ENCODE measurements at places on chromosomes 7 and 10.

DNA sequence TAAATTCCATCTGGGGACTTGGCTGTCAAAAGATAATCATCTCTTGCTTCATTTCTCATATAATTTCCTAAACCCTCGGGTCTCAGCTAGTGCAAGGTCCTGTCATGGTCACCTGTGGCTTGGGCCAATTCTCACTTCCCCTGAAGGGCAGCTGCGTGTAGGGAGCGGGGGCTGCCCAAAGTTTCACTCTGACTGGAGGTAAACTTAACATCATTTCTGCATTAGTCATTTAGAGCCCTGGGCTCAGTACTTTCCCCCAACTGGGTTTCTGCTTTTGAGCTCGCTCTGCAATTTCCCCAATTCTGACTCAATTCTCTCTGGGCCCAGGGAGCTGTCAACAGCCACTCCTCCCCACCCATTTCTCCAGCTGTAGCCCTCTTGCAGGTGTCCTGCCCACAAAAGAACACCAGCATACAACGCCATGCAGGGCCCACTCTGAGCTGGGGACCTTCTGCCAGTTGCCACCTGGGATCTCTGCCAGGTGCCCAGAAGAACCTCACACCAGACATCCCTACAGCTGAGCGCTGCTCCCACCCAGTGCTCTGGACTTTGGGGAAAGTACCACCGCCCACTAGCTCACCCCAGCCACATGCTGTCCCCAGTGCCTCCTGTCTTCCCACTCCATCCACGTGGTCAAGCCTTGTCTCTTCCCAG, 37.9 kb downstream of the VOPP1 start:
- no peak for DNase-seq

- no peak for DNase-seq
Measured at GRCh38 chr7:8442814-8443304, 9.4 kb downstream of the NXPH1 start.

- DNase-seq, result no peak
Measured at GRCh38 chr10:133420579-133420978, 3.8 kb downstream of the SPRN start.

GRCh38 chr7:157009778-157010587, 480 bp downstream of the MNX1 start:
- peak; percentile 44 for DNase-seq

- no peak for DNase-seq
Measured at GRCh38 chr10:104268405-104268712, 625 bp upstream of the GSTO2 start.

DNA sequence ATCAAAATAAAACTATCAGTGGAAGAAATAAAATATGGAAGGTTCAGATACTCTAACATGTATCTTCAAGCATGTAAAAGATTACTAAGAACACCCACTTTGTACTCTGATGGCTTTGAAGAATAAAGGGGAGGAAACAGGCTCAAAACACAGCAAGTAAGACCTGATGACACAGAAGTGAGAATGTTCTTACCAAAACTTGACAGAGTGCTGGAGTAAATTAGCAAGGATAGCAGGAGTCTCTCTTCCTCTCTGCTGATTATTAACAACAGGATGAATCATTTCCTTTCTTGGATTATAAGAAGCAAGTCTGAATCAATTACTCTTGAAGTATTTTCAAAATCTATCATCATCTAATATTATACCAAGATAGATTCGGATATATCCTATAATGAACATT, 47.5 kb downstream of the GLI3 start:
- DNase-seq, result no peak

- DNase-seq, result peak; percentile 23
Measured at GRCh38 chr7:68125168-68125567, 1128.5 kb downstream of the TYW1 start.

- no peak for DNase-seq
Measured at GRCh38 chr7:26001662-26002244, 150.2 kb upstream of the NFE2L3 start.

- no peak for DNase-seq
Measured at GRCh38 chr10:24750695-24751094, 27.0 kb upstream of the ARHGAP21 start.

GRCh38 chr10:5890452-5890915, 441 bp downstream of the FBH1 start:
- no peak for DNase-seq

DNA sequence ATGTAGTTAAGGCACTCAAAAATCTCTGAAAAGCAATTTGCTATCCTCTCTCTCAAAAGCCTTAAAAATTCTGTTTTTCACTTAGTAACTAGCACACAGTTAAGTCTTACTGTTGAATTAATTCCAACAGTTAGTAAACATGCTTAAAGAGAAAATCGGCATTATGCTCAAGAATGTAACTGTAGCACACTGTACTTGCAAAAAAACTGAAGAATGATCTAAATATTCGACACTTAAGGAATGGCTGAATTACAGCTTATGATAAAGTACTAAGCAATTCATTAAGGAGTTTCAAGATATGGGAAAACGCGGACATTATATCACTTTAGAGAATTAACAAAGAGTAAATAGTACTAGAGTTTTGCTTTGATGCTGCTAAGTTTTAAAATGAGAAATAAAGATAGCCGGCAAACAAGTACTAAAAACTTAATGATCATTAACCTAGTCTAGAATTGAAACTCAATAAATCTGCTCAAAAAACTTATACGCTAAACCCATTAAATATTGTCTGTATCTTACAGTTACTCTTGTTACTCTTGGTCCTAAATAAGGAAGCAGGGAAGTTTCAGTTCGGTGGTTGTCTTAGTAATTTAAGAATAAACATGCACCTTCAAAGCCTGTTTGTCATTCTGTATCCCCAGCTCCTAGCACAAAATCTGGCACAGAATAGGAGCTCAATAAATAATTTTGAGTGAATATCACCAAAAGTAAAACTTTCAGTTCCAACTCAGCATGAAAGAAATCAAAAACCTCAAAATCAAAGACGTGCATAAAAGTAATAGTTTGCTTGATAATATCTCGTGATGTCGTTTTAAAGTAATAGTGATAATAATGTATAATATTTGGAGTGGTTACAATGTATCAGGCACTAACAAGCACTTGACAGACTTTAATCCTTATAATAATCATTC, 1.2 kb downstream of the TRDMT1 start:
- DNase-seq, result no peak

- no peak for DNase-seq
Measured at GRCh38 chr10:96890580-96890979, 58.5 kb downstream of the LCOR start.

- DNase-seq, result no peak
Measured at GRCh38 chr7:93779115-93779514, 111.4 kb downstream of the TFPI2 start.

DNA sequence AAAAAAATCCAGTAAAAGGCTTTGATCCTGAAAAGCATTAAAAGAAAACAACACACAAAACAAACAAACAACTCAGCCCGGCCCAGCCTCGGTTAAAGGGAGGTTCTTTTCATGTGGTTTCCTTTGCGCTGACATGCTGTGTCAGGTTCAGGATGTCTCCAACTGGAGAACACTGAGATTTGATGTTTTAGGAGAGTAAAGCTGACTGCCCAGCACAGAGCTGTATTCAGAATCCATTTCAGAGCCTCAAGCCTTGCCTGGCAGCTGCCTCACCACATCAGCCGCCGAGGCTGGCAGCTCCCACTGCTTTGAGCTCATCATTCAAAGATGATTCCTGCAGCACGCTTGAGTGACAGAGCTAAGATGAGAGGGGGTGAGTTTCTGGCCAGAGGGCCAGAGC, 205.8 kb upstream of the LYZL1 start:
- DNase-seq, result no peak

GRCh38 chr7:123961771-123962170, 36.7 kb downstream of the SPAM1 start:
- DNase-seq, result no peak

- no peak for DNase-seq
Measured at GRCh38 chr7:142809671-142810070, 38.9 kb downstream of the PRSS2 start.
